HAP-1 (cell line): ENCODE measurements at places on chromosomes 3 and 15.
A peak's percentile ranks its signal among the peaks of the same experiment; 100 is the strongest.

DNA sequence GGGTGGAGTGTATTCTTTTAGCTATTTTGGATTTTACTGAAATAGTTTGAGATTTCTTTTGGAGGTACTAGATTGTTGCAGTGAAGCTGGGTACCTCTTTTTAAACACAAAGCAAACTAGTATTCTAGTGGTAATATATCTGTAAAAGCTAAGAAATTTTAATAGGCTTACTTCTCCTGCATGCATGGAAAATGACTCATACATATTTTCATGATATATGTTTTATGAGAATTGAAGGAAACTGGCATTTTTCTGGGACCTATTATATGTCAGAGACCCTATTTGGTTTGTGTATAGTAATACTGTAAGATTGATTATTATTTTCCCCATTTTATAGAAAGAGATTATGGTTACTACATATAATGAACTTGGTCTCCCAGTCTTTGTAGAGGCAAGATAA lies 851.0 kb downstream of the DIPK2A start:
- no peak for DNase-seq

GRCh38 chr3:20218215-20218614 lies 32.2 kb upstream of the SGO1 start:
- DNase-seq, result no peak

DNA sequence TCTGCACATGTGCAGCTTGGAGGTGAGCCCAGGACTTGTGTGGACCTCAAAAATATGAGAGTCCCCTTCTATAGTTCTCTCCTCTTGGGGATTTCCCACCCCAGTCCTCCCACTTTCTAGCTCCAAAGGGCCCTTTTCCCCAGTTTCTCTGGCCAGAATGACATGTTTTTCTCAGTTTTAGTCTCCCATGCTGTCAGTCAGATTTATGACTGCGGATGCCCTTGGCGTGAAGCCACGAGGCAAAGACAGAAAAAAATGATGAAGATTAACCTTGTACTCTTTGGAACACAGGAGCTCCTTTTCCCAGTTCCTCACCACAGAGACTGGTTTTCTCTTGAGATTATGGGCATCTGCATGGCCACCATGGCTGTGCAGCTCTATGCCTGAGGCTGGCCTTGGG lies 72.0 kb upstream of the TTBK2 start:
- DNase-seq, result no peak

DNA sequence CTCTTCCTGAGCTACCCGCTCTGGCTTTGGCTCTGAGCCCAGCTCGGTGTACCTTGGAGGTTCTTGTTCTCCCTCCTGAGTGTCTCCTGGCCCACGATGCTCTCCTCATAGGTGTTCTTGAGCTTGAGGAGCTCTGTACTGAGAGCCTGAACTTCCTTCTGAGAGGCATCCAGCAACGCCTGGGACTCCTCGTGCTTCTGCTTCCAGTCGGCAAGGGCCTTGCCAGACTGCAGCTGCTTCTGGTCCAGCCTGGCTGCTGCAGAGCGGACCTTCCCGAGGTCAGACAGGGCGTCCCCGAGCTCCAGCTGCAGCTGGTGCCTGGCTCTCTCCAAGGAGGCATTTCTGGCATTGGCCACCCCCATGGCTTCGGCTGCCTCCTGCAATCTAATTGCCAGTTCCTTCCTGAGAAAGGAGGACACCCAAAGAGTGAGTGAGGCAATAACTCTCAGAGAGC lies 99.8 kb downstream of the MYH15 start:
- no peak for DNase-seq

GRCh38 chr3:46061108-46061720 lies 33.9 kb upstream of the XCR1 start:
- DNase-seq, result no peak

- DNase-seq, result peak; percentile 82
These were observed 34.8 kb downstream of the COMMD2 start for GRCh38 chr3:149717391-149718056.

- DNase-seq, result no peak
These were observed 553 bp upstream of the RTP4 start for GRCh38 chr3:187367561-187368103.

DNA sequence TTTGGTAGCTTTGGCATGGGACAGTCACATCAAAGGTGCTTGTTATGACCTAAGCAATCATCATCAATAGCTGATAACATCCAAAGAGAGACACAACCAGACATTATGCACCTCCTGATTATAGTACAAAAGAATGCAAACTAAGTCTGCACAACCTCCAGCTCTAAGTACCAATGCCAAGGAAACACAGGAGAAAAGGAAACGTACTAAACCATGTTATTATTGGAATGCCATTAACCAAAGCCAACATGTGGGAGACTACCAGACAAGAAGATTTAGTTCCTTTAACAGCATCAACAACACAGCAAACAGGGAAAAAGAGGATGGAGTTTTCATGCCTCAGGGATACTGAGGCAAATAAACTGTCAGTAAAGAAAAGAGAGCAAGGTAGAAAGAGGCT lies 61.4 kb downstream of the CD47 start:
- no peak for DNase-seq

GRCh38 chr3:186998937-186999368 lies 68.6 kb downstream of the ST6GAL1 start:
- DNase-seq, result peak; percentile 90

DNA sequence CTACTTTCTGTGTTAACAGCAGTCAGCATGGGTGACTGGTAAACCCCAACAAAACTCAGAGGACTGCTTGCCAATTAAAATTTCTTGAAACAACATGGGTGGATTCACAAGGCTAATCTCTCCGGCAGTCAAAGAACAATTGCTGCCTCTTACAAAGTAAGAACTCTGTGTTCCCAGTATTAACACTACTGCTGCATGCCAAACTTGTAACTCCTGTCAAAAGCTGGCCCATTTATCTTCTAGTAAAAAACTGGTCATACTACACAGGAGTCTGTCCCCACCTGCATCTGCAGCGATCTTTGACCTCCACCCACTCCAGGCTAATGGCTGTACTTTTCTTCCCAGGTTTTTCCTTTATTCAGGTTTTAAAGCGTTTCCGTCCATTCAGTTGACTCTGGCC lies 8.7 kb upstream of the ZNF589 start:
- no peak for DNase-seq

GRCh38 chr3:156396851-156397250 lies 158.1 kb downstream of the SSR3 start:
- no peak for DNase-seq

DNA sequence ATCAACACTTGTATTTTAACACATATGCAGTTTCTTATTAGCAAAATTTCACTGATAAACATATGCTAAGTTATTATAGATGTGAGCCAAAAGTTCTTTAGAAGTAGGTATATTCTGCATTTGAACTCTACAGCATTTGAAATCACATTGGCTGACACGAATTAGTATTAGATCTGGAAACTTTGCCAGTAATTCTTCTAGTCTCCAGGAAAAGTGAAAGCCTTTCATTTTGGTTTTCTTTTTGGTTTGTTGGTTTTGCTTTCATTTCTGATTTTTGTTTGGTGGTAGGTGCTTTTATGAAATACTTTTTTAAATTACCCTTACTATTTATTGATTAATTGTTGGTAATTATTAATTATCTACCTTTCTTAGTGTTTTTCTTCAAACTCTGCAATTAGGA lies 72.9 kb downstream of the RBMS3 start:
- DNase-seq, result no peak

DNA sequence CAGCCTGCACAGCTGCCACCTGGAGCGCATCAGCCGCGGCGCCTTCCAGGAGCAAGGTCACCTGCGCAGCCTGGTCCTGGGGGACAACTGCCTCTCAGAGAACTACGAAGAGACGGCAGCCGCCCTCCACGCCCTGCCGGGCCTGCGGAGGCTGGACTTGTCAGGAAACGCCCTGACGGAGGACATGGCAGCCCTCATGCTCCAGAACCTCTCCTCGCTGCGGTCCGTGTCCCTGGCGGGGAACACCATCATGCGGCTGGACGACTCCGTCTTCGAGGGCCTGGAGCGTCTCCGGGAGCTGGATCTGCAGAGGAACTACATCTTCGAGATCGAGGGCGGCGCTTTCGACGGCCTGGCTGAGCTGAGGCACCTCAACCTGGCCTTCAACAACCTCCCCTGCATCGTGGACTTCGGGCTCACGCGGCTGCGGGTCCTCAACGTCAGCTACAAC lies 20.4 kb downstream of the NRROS start:
- no peak for DNase-seq

DNA sequence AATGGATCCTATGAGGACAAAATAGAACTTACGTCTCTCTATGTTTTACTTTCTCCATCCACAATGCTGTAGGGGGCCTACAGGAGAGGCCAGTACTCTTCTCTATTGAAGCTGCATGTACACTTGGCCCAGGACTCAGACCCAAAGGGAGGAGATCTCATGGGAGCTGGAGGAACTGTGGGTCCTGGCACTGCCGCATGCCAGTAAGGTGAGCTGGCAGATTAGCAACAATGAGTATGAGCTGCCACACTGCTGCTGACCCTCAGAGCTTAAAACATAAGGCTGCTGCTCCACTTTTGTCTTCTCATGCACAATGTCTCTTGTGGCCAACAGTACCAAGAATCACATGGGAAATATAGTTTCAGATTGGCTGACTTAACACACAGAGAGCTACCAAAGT lies 57.8 kb upstream of the TBC1D5 start:
- no peak for DNase-seq

GRCh38 chr15:27495963-27496459 lies 525.0 kb downstream of the GABRG3 start:
- no peak for DNase-seq

GRCh38 chr3:126100634-126101301 lies 16.8 kb upstream of the SLC41A3 start:
- no peak for DNase-seq

- DNase-seq, result no peak
These were observed 16.1 kb downstream of the BDH1 start for GRCh38 chr3:197539651-197540051.

GRCh38 chr3:107458871-107459270 lies 63.9 kb upstream of the BBX start:
- DNase-seq, result peak; percentile 65
